Midbrain (tissue), 1 donor: ENCODE measurements at places on chromosomes 7 and 10.

GRCh38 chr7:104529567-104529966, 201.2 kb downstream of the LHFPL3 start:
- no peak for DNase-seq

DNA sequence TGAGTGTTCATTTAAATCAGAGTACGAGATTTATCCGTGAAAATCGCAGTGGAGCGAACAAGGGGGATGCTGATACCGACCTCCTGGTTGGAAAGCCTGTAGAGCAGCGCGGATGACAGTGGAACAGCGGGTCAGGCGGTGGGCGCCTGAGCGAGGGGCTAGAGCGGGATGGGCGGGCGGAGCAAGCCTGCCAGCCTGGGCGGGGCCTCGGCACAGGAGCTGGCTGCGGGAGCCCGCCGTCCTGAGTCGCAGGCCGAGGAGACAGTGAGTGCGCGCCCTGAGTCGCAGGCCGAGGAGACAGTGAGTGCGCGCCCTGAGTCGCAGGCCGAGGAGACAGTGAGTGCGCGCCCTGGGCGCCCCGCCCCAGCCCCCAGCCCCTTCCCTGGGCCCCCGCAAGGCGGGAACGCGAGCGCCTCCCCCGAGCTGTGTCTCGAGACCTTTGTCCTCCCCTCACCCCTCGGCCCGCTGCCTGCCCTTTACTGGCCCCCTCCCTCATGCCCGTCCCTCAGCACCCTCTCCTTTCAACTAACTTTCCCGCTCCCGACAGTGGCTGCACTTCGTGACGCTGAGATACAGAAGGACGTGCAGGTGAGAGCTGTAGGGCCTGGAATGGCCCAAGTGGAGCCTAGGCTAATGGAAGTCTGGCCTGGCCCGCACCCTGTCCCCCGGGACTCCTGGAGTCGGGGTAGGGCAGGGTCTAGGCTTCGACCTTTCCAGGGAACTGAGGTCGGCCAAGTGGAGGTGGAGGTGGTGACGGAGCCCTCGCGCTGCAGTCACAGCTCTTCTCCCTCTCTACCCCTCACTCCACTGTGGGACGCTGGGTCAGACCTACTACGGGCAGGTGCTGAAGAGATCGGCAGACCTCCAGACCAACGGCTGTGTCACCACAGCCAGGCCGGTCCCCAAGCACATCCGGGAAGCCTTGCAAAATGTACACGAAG, at the start of gene AS3MT:
Gene AS3MT, plus strand, starts transcription at position 213 of the 941 bp plus-strand sequence. Its CDS starts 123 bp downstream, at position 336.
- DNase-seq: no peak

GRCh38 chr7:19079066-19079465, 38.4 kb downstream of the TWIST1 start:
- no peak for DNase-seq

- peak; percentile 44 for DNase-seq
Measured at GRCh38 chr7:10128748-10129147, 844.9 kb upstream of the PHF14 start.

DNA sequence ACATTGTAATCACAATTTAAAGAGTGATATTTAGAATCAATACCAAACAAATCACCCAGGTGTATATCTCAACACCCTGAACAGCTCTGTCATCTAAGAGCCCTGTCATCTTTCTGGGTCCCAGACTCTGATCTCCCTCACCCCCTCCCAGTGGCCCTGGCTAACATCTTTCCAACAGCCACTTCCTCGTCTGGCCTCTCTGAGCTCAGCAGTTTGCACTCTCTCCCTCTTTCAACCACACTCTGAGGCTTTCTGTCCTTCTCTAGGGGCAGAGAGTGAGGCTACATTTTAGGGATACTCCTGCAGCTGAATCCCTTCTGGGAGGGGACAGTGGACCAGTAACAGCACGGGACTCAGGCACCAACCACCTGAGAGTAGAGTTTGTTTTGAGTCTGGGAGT, 17.1 kb upstream of the PRRT4 start:
- DNase-seq: no peak

DNA sequence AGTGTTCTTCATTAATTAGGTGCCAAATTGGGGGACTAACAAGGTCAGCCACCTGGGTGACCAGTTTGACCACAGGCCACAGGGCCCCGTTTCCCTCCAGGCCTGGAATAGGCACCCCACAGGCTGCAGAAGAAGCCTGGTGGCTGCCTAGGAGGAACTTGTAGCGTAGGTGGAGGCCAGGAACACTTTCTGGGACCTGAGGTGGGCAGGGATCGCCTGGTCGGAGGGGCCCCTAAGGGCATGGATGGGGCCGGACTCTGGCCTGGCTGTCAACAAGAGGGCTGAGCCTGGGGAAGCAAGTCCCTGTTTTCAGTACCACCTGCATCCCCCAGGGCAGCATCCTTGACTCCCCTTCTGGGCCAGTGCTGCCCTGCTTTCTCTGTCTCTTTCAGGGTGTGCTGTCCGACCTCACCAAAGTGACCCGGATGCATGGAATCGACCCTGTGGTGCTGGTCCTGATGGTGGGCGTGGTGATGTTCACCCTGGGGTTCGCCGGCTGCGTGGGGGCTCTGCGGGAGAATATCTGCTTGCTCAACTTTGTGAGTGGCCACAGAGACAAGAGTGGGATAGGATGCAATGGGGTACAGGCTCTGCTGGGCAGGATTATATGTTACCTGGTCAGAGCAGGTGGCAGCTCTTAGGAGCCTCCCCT, 30.7 kb upstream of the SH2D4B start:
- DNase-seq: no peak

DNA sequence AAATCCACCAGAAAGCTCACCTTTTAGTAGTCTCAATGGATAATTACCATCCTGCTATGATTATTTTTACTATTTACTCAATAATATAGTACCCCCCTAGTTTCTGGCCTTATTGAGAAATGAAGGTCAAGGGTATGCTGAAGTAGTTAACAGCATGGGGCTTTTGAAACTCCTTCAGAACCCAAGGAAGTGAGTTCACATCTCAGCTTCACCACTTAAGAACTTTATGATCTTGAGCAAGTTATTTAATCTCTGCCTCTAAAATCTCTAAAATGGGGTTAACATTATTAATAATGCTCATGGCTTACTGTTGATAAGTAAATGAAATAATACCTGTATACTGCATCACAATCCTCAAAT, 5.8 kb downstream of the MTPN start:
- no peak for DNase-seq

DNA sequence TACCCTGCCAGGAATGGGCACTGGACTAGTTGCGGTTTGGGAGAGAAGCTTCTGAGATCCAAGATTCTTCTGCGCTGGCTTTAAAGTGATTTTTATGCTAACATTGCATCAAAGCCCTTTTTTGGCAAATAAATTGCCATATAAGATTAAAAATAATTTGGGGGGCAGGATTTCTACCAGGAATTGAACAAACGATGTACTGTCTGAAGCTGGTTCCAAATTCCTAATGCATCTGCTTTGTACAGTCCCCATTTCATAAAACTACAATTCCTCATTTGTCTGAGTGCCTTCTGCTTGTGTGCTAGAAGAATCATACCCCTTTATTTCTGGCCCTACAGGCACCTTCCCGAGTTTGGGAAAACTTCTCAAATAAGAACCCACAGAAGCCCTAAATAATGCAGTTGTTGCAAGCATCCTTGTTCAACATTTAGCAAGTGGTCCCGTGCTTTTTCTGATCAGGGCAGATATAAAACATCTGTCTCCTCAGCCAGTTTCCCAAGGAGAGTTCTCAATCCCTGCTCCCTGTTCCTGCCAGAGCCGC, 349.7 kb downstream of the PTEN start:
- DNase-seq: no peak

- DNase-seq: no peak
Measured at GRCh38 chr10:110647136-110647430, 2.9 kb downstream of the RBM20 start.

DNA sequence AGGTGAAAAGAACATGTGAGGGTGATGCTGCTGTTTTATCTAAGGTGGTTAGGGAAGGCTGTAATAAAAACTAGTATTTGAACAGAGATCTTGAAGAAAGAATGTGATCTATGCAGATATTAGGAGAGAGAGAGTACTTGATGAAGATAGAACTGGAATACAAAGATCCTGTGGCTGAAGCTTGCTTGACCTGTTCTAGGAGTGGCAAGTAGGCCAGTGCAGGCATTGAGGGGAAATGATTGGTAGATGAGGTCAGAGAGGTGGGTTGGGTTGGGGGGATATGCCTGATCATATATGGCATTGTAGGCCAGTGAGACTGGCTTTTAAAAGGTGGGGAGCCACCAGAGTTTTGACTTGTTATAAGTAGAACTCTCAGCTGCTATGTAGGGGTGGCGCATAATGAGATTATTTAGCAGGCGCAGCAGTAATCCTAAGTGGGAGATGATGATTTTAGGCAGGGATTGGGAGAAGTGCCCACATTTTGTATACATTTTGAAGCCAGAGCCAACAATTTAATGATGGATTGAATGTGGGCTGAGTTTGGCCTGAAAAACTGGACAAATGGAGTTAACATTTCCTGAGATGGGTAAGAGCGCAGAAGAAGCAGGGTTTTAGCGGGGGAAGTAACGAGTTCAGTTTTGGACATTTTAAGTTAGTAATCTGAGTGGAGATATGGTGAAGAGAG, 8.2 kb downstream of the CCSER2 start:
- no peak for DNase-seq

DNA sequence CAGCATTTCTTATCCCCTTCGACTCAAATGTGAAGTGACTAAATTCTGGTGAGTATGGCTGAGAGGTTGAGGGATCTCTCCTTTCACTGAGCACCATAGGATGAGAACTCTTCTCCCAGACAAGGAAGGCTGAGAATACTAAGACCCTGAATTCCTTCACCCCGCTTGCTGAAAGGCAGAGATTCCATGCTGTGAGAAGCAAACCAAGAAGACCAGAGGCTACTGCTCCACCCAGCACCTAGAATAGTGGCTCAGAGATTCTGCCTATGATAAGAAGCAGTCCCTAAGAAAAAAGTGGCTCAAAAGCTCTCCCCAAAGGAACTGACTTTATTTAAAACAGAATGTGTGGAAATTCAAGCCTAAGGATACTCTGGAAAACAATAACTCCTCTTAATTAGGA, 26.7 kb upstream of the WNT2 start:
- peak; percentile 28 for DNase-seq

DNA sequence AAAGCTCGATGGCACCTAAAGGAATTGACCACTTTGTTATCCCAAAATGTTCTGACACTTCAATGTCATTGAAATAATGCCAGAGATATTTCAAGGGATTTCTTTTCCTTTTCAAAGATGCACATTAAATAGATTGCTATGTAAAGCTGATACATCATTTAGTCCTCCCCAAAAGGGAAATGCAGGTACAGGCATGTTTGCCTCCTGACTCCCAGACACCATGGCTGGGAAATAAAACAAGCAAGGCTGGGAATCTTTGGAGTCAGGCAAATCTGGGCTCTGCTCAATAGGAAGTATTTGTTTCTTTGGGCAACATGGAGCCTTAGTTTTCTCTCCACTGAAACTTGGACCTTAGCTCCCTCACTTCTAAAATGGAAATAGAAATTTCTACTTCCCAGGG, 230.8 kb upstream of the LRRTM3 start:
- DNase-seq: no peak

DNA sequence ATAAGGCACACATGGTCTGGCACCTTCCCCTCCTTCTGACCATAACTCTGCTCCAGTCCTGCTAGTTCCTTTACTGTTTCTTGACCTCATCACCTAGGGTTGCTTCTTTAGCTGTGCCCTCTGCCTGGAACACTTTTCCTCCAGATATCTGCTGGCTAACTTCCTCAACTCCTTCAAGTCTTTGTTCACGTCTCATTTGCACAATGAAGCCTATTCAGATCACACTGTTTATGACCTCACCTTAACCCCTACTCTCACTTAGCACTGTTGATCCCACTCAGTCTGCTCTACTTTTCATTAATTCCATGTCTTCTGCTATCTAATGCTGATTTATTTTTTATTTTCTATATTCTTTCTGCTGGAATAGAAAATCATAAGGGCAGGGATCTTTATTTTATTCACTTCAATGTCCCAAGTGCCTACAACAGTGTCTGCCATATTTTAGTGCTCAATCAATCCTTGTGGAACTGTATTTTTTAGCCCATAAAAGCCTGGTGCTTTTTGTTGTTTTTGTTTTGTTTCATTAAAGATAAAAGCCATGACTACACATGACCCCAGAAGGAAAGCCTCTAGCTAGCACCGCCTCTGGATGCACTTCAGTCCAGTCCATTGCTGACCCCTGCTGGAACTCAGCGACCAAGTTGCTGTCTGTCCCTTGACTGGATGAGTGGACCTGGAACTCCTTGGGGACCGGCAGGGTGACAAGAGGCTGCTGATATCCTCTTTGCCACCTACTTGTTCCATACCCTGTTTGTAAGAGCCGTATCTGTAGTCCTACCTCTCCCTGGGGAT, 12.3 kb downstream of the KLF14 start:
- peak; percentile 72 for DNase-seq

- DNase-seq: no peak
Measured at GRCh38 chr10:72407927-72408600, 53.3 kb upstream of the DNAJB12 start.

- DNase-seq: no peak
Measured at GRCh38 chr10:80344912-80345311, 11.6 kb downstream of the DYDC1 start.

DNA sequence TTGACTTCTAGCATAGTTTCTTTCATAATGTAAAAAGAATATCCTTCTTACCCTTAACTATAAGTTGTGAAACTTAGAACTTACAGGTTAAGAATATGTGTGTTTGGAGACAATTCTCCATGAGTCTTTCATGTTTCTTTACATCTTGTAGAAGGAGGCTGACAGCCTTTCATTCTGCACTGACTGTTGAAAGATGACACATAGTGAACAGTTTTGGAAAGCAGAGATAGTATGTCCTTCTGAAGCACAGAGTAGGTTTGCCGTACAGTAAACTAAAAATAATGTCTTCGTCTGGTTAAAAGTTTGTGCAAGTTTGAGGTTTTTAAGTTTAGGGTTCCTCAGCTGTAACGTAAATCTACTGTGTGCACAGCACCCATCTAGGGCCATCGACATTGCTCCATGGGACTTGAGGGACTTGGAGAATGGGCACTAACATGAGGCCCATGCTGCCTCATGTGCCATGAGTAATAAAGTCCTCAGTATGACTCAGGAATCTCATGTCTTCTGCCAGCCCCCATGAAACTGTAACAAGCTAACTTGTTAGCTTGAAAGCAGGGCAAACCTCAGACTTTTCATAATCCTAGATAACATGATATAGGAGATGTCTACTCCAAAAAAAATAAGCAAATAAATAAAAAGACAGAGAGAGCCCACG, 24.5 kb upstream of the ELAPOR2 start:
- no peak for DNase-seq

- no peak for DNase-seq
Measured at GRCh38 chr7:121266307-121266894, 62.4 kb upstream of the WNT16 start.

DNA sequence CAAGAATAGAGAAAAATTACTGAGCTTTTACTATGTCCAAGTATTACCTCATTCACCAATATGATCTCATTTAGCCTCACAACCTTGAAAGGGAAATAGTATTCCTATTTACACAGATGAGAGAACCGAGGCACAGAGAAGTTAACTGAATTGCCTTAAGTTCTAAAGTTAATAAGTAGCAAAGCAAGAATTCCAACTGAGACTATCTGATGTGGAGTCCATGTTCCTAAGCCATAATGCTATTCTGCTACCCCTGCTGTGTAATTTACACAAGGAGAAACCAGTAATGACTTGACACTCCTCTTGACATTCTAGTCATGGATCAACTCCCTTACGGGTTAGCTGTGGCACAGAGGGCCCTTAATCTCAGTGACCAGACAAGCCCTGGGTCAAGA, 60.7 kb downstream of the ABCB4 start:
- DNase-seq: no peak

- DNase-seq: no peak
Measured at GRCh38 chr10:60192946-60193345, 196.7 kb downstream of the ANK3 start.
